ENCODE measurements at places on chromosomes 1 and 21.

GRCh38 chr1:157399343-157399983 lies 152.9 kb downstream of the FCRL5 start:
- no peak for DNase-seq

DNA sequence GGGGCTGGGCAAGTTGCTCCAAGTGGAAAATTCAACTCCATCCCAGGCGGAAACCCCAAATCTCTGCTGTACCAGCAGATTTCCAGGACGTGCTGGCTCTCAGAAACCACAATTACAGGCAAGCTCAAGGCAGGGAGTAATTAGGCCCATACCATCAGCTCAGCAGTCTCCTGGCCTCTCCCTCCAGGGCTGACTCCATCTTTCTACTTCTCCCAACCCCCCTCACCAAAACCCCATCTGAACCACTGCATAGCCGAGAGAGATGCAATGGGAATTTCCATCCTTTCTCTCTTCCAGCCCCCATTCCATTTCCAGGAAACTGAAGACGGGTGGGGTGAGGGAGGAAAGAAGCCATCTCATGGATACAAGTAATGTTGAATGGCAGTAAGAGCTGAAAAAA lies 41.2 kb downstream of the ARHGEF11 start:
- no peak for DNase-seq

- no peak for DNase-seq
These were observed 9.1 kb upstream of the KYAT3 start for GRCh38 chr1:89001510-89001909.

DNA sequence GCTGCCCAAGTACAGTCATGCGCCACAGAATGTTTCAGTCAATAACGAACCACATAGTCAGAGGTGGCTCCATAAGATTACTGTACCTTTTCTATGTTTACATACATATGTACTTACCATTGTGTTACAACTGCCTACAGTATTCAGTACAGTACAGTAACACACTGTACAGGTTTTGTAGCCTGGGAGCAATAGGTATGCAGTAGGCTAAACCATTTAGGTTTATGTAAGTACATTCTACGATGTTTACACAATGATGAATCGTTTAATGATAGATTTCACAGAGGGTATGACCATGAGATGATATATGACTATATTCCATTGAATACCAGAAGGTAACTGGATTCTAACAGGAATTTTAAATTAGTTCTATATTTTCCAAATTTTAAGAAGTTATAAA lies 10.5 kb downstream of the YY1AP1 start:
- DNase-seq: no peak

DNA sequence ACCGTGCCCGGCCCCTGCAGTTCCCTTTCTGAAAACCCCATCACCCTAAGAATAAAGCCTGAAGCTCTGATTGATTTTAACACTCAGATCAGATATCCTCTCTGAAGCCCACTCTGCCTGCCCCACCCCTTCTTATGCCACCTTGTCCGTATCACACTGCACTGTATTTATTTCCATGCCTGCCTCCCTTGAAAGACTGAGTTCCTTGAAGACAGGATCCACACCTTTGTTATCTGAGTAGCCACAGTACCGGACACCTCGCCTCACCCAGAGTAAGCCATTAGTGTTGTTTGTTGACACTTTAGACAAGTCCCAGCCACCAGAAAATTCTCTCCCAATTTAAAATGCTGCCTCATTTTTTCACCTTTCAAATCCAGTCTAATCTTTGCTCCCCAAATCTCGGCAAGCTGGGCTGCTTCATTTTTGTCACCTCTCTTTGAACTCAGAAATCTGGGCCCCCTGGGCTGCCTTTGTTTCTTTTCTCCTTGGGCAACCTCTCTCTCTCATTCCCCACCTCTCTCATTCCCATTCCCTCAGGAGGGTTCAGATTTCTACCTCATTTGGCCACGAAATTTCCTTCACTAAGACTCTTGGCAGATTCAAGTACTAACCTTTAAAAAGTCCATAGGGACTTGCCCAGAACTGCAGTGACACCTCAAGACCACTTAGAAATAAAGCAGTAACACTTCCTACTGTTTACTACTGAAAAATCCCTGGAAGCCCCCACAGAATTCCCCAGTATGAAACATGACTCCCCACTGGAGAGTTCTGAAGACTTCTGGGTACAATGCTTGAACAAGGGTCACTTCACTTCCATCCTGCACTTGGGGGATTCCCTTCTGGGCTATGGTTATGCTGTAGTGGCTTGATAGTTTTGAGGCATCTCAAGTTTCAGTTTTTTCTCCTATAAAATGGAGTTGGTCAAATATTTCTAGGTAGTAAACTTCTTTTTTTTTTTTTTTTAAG lies 8.7 kb upstream of the PPP1R15B start:
- no peak for DNase-seq

DNA sequence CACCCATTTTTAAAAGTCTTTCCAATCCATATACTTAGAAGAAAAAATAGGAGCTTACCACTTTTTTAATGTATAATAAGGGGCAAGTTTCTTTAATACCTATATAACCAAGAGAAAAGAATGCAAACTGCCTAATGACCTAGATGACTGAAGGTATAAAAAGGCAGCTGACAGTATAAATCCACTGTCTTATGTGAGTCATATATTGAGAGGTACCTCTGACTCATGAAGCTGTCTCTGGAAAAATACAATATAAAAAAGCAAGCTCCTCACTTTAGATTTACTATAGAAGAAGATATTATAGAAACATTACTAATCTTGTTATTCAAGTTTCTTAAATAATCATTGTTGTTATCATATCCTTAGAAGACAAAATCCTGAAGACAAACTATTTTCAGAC lies 144.2 kb downstream of the VAV3 start:
- DNase-seq: no peak

- DNase-seq: no peak
These were observed 120.8 kb downstream of the RGS2 start for GRCh38 chr1:192929597-192929996.

DNA sequence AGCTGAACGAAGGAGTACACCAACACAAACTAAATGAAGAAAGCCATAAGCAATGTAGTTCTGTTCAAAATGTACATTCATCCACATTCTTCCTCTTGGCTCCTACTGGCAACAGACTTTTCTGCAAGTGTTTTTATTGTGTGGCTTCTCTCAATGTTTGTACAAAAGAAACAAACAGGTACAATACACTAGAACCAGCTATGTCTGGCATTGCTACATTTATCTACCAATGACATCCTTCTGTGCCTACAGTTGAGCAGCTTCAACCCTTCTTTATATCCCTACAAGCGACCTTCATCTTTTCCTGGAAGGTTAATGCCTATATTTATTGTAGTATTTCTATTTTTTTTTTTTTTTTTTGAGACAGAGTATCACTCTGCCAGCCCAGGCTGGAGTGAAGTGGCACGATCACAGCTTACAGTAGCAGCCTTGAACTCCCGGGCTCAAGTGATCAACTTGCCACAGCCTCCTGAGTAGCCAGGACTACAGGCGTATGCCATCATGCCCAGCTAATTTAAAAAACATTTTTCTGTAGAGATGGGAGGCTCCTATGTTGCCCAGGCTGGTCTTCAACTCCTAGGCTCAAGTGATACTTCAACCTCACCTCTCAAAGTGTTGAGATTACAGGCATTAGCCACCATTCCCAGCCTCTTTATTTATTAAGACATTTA lies 89.3 kb downstream of the ASH1L start:
- no peak for DNase-seq

DNA sequence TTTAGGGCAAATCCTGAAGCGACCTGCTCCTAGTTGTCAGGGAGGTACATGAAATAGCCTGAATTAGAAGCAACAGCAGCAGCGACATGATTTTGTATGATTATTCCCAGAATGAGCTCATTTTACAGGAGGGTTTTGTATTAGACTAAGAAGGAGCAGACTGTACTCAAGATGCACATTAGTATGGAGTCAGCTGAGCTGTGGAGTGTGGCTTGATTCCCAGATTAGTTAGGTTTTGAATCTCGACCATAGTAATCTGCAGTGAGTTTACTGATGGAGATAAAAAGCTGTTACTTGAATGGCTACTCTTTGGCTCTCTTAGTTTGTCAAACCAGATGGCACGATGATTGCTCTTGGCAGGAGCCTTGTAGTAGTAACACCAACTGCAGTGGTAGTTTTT lies 143.1 kb downstream of the PHTF1 start:
- DNase-seq: no peak

DNA sequence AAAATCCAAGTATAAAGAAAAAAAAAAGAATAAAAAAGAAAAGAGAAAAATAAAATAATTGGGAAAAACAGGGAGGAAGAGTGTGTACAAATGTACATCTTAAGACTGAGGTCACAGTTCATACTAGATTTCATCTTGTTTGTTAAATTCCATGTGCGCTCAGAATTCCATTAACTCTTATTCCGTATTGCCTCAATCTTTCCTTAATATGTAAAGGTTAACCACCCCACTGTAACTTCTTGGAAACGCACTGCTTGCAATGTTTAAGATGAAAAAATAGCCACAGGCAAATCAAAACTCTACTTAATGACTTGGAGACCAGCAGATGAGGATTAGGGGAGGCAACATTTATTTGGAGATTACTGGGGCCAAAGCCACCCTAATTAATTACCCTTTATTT lies 23.9 kb upstream of the KCNE1 start:
- DNase-seq: no peak

DNA sequence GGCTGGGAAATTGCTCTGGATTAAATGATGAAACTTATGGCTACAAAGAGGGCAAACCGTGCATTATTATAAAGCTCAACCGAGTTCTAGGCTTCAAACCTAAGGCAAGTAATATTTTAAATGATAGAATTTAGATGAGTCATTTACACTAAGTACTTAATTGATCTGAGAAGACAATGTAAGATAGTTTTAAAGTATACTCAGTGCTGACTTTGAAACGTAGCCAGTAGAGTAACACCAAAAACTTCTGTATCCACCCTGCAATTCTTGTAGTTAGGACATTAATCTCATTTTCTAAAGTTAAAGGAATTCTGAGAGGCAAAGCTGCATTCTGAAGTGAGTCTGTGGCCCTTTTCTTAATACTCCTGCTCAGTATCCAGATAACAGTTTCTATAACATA lies 20.8 kb downstream of the ATP1B1 start:
- no peak for DNase-seq

DNA sequence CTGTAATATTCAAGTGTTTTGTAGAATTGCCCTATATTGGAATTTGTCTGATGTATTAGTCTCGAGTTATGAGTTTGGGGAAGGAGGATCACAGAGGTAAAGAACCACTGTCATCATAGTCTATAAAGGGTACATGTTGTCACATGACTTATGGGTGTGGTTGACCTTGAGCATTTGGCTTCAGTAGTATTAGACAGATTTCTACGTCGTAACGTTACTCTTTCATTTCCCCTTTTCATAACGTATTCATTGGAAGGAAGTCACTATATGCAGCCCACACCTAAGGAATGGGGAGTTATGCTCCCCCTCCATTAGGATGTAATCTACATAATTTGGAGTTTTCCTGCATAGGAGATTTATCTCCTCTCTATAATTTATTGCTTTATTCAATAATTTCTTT lies 110.1 kb upstream of the VAV3 start:
- no peak for DNase-seq

DNA sequence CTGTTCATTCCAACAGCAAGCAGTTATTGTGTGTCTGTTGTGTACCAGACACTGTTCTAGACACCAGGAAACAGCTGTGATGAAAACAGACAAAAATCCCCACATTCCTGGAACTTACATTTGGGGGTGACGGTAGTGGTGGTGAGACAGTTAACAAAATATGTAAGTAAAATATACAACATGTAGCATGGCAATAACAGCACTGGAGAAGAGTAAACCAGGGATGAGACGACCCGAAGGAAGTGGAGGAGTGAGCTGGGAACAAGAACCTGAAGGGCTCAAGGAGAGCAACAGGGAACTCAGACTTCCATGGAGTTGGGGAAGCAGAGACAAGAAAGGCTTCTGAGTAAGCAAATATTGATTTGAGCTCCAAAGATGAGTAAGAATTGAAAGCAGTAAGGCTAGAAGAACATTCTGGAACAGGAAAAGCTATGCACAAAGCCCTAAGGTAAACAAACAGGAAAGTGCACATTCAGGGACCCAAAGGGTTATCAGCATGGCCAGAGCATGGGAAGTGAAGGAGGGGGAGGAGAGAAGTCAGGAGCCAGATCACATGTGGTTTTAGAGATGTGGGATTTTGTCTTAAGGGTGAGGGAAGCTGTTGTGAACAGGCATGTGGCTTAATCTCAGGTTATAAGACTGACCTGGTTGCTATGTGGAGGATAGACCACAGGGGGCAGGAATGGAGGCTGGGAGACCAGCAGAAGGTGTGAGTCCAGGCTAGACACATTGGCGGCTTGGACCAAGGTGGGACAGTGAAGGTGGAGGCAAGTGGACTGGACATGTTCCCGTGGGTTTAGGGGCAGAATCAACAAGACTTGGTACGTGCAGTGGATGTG lies 7.3 kb downstream of the CSF1 start:
- no peak for DNase-seq

DNA sequence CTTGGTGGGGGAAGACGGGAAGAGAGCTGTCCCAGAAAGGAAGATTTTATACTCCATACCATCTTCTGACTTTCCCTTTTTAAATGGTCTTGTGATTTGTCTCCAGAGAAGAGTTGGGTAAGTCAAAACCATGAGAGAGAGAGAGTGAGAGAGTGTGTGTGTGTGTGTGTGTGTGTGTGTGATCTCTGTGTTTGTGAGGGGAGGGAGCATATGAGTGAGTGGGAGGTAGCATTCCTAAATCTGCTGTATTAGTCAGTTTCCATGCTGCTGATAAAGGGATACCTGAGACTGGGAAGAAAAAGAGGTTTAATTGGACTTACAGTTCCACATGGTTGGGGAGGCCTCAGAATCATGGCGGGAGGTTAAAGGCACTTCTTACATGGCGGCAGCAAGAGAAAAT lies 102.0 kb upstream of the VANGL1 start:
- DNase-seq: no peak

DNA sequence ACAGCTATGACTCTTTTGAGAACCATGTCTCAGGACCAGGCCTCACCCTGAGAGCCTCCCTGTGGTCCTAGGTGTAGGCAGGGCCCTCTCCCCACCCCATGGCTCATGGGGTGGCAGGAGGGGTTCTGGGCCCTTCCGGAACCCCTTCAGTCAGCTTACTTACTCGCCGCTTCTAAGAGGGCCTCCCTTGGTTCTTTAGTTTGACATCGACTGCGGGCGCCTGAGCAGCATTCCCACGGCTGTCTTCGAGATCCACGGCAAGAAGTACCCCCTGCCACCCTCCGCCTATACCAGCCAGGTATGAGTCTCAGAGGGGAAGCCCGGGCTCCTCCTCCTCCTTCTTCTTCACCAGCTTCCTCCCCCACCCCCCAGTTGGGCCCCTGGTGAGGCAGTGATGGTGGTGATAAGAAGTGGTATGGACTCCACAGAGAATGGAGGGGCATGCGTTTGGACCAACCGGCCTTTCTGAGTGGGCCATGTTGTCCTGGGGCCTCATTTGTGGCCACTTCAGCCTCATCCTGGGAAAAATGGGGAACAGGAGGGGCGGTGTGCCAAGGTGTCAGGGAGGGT lies 28.9 kb downstream of the KCNA10 start:
- DNase-seq: no peak

Data from stimulated activated CD4-positive, alpha-beta T cell treated with anti-CD3 and anti-CD28 coated beads, Interleukin-2, amount 100 ng/mL, for 4 hours (primary cell).